Muscle of leg (tissue), 16 donors: ENCODE measurements at places on chromosomes 1 and 21.

GRCh38 chr21:25664491-25664931 lies 25.5 kb downstream of the JAM2 start:
- peak; percentile 58 for DNase-seq

DNA sequence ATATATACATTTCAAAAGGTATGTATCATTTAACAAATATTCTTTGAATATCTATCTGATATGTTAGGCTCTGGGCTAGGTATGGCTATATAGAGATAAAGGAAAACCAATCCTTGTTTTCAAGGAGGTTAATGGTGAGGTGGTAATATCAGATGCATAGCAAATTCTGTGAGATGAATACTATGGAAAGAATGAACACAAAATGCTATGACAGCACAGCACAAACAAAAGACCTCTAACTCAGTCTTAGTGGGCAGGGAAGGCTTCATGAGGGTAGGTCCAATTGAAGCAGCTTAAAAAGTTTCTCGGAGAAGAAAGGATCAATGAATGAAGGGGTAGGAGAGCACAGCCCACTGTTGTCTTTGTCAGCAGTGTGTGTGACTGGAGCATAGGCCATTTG lies 27.2 kb downstream of the FASLG start:
- DNase-seq: no peak

DNA sequence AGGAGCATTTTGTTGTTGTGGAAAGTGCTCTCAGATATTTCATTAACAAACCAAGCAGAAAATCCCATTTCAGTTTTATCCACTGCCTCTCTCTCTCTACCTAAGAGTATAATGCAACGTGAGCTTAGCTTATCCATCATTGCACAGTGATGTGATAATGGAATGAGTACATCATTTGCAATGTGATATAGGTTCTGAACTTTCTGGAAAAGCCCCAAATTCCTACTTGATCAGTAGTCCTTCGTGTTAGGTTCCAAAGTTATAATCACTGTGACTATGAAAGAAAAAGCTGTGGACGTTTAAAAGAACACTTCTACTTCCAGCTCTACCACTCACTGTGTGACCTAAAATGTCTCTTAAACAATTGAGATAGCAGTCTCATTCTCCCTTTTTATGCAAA lies 76.4 kb upstream of the PRMT6 start:
- DNase-seq: no peak

DNA sequence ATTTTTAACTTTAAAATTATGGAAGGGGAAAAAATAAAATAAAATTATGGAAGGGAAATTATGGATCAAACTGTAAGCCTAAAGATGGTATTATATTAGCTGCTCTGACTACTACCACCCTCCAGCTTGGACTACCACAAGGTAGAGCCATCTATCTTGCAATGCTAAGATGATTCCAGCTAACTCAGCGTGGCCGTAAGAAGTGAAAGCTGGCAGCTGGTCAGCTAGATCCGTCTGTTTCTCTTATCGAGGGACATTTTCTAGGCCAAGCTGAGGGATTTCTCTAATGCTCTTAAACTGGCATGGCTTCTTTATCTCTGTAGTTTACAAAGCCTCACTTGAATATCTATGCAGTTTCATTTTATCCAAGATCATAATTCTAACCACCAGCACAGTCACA lies 31.5 kb downstream of the LYST start:
- DNase-seq: peak; percentile 57

- no peak for DNase-seq
Observed at GRCh38 chr1:88646476-88647248, 37.4 kb upstream of the PKN2 start.
